Mesendoderm (in vitro differentiated cells): ENCODE measurements at places on chromosomes 5 and 9.

DNA sequence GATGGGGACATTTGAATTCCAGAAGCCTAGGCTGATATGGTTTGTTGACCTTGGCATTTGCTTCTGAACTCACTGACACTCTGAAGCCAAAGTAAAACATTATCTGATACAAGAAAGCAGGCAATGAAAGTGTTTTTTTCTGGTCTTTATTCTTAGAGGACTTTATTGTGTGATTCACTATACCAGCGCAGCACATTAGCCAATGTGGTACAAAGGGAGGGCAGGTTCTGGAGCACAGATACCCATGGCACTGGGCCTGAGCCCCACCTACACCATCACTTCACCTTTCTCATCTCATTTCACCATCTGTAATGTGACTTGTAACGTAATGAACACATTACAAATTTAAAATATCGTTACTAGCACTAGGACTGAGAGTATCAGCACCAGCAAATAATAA, 89.7 kb upstream of the ZNF366 start:
- no peak for DNase-seq

DNA sequence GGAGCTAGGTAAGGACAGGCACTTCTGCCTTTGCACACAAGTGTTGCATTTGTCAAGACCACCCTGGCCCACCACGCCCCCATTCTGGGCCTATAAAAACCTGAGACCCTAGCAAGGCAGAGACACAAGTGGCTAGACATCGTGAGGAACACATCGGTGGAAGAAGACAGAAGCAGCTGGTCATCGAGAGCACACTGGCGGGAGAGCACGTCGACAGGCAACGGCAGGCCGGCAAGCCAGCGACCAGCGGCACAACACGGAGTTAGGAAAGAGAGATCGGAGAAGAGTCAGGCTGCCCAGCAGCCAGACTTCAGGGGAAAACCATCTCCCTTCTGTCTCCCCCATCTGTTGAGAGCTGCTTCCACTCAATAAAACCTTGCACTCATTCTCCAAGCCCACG, 76.1 kb downstream of the HRH2 start:
- DNase-seq: no peak

GRCh38 chr9:76338418-76338817, 55.8 kb downstream of the RFK start:
- DNase-seq: peak; percentile 18

DNA sequence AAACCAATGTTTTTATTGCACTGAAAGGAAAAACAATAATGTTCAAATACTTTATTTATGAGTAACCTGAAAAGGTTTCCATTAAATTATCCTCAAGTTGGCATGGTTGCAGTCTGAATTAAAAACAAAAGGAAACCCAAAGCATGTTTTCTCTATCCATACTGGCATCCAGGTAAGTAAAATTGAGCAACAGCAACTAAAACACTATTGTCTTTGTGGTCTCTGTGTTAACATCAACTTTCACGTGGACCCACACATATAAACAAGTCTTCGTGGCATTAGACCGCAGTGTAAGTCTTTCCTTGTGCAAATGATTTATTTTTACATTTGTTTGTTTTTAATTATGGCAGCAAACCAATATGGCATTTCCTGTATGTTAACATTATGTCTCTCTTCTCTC, 757.6 kb downstream of the SEMA5A start:
- DNase-seq: no peak

DNA sequence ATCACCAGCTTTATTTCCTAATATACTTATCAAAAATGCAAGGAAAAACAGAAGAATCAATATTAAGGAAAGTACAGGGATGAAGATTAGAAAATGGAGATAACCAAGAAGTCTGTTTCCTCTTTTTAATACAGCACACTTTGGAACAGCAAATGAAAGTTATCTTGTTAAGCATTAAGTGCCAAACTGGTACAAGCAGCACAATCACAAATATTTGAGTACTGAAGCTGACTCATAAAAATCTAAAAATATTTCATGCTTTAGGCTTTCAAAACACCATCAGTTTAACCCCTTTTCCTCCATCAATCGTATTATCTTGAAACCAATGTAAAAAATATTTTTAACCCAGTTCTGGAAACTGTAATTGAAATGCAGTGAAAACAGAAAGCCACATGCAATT, 2.7 kb downstream of the FBXW11 start:
- DNase-seq: no peak

DNA sequence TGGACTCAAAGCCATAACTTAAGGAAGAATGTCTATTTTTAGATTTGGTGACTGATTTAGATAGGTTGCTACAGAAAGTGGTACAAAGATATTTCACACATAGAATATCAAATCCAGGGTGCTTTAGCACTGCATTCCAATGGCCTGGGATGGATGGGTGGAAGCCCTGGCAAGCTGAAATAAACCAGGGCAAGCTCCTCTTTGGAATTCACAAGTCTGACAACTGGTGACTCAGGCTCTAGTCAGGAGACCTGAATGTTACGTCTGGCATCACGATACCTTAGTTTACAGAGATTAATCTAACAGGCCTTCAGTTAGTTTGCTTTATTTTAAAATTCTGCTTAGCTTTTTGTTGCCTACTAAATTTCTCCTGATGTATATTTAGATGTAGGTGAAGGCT, 144.0 kb downstream of the TMC1 start:
- DNase-seq: peak; percentile 73

DNA sequence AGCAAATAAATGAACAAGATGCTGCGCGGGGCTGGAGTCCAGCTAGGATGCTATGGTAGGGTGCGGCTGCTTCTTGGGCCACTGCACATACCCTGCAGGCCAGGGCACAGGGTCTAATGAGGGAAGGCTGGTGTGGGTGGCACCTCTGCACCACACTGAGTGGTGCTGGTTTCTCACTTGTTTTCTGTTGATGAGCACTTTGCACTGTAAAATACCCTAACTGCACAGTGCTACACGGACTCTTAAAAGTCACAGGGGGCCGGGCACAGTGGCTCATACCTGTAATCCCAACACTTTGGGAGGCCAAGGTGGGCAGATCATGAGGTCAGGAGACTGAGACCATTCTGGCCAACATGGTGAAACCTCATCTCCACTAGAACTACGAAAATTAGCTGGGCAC, 52.7 kb upstream of the DMRT1 start:
- no peak for DNase-seq

DNA sequence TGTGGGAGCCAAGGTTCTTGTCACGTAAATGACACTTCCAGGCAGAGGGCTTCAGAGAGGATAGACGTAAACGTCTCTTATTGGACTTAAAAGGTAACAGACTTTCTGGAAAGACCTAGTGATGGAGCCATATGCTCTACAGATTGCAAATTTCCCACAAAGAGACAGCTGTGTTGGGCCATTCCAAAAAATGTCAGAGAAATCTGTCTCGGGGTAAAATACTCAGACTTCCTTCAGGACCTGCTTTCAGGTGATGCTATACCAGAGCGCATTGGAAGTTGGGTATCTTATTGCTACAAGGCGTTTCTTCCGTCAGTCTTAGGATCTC, 29.2 kb downstream of the PROP1 start:
- no peak for DNase-seq

DNA sequence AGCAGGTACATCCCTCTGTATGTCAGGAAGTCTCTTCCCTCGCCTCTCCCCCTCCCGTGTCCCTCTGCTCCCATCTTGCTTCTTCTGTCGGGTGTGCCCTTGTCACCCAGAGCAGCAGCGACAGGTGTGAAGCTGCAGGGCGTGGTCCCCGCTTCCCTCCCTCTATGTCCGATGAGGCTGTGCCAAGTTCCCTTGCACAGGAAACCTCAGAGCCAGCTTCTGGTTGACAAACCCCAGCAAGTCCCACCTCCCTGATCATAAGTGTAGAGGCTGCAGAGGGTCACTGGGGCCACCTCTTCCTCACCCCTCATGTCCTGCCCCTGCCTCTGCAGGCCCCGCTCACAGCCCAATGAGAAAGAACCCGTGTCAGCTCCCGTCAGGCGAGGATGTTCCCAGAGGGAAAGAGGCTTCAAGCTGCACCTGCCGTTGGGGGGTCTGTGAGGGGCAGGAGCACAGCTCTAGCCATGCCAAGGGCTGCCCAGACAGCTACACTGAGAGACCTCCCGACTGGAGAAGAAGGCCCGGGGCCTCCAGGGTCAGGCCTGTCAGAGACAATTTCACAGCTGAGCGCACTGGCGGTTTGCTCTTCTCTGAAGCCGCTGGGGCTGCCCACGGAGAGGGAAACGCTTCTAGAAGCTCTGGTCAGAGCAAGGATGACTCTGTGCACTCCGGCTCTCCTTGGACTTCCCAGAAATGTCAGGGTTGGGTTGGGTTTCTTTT, 73.3 kb downstream of the AK8 start:
- DNase-seq: no peak

DNA sequence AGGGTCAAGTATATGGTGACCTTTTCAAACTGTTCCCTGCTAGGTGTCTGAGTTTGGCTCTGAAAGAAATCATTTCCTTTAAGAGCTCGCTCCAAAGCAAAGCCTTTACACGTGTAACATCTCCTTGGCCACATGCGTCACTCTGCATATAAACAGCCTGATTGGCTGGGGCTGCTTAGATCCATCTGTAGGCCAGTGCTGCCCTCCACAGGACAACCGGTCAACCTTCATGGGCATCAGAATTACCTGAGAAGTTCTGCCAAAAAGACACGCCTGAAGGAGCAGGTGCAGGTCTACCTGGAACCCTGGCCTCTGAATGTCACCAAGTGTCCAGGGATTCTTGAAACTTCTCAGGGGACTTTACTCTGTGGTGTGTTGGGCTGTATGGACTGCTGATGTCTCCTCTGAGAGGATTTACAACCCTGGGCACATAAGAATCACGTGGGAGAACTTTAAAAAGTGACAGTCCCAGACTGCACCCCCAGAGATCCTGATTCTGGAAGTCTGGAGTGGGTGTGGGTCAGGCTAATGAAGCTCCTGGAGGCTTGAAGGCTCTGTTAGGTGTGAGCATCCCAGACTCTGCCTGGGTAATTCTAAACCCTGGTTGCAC, 497.6 kb downstream of the GADD45G start:
- DNase-seq: peak; percentile 93

- DNase-seq: no peak
These were observed 139.8 kb downstream of the DOCK8 start for GRCh38 chr9:354453-354852.

DNA sequence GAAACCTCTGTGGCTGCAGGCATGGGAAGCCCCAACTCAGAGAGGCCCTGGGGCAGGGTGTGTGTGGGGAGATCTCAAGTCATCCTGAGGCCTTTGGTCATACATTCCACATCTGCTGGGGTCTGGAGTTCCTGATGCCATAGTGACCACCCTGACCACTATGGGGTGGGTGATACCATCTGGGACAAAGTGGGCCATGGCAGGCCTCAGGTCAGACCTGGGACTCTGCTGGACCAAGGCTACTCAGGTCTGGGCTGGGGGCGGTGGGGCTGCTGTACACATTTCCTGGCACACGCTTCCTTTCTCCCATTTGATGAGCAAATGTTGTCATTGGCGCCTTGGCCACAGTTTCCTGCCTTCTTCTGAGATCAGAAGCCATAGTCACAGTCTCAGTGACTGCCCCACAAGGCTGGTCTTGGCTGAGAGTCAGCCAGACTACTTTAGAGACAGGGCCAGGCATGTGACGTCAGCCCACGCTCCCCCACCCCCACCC, 15.1 kb upstream of the ACSL6 start:
- no peak for DNase-seq

- peak; percentile 2 for DNase-seq
These were observed 76.9 kb upstream of the MINAR2 start for GRCh38 chr5:129670957-129671500.

DNA sequence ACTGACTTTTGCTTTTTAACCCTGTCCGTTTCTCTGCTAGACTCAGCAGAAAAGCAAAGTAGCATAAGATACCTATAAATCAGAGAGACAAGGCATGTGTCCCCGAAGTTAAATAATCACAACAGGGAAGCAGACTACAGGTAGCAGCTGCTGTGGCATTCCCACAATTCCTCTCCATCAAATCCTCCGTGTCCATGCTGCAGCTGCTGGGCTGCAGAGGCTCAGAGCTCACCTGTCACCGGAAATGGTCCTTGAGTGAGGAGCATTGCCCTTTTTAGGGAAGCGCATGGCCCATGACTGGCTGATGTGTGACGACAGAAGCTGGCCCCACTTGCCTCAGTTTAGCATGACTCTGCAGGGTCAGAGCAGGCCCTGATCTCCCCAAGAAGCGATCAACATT, 125.0 kb downstream of the MSX2 start:
- no peak for DNase-seq

GRCh38 chr5:11898-12297, 80.1 kb upstream of the PLEKHG4B start:
- DNase-seq: peak; percentile 22

DNA sequence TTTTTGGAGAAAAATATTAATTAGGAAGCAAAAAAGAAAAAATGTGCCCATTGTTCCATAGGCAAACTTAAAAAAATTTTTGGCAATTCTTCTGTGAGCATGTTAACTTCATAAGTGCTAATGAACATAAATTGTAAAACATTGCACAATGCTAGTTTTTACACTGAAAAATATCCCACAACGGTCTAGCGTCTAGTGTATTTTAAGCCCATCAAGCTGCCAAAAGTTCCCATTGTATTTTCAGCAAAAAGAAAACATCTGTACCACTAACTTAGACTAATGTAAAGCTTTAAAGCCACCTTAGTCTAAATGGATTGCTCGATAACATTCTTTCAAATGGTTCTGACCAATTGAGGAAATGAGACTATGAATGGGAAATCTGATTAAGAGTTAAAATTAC, 2.8 kb downstream of the NR6A1 start:
- no peak for DNase-seq

- DNase-seq: no peak
These were observed 949 bp downstream of the SERINC5 start for GRCh38 chr5:80254767-80255430.

- DNase-seq: no peak
These were observed 44.0 kb upstream of the GLRX start for GRCh38 chr5:95866435-95867040.

- no peak for DNase-seq
These were observed 14.4 kb downstream of the POLK start for GRCh38 chr5:75526070-75526469.

- DNase-seq: peak; percentile 37
These were observed 142.0 kb downstream of the RORB start for GRCh38 chr9:74639112-74639511.

GRCh38 chr5:74360535-74361210, 279.9 kb downstream of the ENC1 start:
- no peak for DNase-seq

DNA sequence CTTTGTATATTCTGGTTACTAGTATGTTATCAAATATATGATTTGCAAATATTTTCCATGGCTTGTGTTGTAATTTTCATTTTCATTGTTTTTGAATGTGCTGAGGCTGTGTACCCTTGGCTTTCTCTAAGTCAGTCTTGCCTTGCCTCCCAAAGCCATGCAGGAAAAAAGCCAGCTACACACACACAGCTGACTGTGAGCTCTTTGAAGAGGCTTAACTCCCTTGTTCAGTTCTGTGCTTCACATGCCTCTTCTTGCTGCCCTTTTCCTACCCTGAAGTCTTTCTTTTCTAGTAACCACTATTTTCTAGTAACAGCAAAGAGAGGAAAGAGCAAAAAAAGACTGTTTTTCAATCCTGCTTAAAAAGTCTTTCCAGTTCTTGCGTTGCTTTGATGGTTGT, 53.9 kb downstream of the KCNN2 start:
- no peak for DNase-seq

DNA sequence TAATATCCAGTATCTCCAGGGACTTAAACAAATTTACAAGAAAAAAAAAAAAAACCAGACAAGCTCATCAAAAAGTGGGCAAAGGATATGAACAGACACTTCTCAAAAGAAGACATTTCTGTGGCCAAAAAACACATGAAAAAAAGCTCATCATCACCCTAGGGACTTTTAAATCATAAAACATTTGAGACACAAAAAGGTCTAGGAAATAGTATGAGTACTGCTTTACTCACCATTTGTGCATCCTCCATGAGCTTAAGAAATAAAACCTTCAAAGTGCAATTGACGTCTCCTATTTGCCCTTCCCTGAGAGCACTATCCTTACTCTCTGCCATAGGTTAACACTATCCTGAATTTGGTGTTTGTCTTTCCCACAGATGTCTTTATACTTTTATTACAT, 193.7 kb upstream of the NREP start:
- DNase-seq: no peak
